ENCODE measurements at places on chromosomes 6 and 20.

DNA sequence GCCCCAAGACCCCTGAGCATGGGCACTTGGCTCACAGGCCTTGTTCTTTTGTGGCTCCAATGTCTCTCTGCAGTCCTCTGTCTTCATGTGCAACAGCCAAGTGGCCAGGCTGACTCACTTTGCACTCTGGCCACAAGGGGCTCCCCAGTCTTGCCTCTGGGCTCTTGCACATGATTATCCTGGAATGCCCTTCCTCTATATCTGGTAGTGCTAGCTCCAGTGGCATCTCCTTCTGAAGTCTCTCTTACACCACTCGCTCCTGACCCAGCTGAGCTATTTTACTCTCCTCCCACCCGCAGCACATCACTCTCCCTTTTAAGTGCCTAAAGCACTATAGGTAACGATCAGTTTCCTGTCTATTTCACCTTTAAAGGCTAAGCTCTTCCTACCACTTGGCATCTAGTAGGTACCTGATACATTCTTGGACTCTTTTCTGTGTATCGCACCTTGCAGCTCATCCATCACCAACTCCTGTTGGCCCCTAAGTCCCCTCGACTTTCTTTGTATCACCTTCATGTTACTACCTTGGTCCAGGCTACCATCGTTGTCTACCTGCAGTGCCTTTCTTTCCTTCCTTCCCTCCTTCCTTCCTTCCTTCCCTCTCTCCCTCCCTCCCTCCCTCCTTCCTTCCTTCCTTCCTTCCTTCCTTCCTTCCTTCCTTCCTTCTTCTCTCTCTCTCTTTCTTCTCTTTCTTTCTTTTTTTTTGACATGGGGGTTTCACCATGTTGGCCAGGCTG, 211.9 kb upstream of the RNF24 start:
- H3K27ac ChIP-seq, result no peak overlapping the region
- H3K4me1 ChIP-seq, result no peaks in the 10 kb centered on the region
- no peak for DNase-seq
- H3K27me3 ChIP-seq, result no peaks in the 10 kb centered on the region

DNA sequence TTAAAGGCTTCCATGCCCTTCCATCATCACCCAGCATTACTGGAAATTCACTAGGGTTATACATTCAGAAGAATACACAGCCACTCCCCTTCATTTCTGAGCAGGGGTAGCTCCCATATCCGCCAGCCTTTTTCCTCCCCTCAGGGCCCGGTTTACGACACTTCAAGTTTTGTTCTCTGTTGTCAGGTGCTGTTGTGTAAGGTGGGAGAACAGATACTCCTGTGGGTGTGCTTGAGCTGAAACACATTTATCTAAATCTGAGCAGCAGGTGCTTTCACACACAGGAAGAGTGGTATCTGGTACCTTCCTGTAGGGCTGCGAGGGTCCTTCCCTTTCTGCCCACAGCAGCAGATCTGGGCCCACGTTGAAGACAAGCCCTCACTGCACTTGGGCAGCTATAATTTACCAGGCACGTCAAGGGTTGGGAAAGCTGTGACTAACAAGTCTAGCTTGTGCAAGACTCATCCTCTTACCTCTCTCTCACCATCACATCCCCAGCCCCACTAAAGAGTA, 215.8 kb upstream of the RREB1 start:
- peaks cover 7% of the 10 kb centered on the region for H3K4me1 ChIP-seq
- no peaks in the 10 kb centered on the region for H3K36me3 ChIP-seq
- H3K27ac ChIP-seq, result no peak overlapping the region
- H3K4me3 ChIP-seq, result no peak overlapping the region
- no peaks in the 10 kb centered on the region for H3K27me3 ChIP-seq

DNA sequence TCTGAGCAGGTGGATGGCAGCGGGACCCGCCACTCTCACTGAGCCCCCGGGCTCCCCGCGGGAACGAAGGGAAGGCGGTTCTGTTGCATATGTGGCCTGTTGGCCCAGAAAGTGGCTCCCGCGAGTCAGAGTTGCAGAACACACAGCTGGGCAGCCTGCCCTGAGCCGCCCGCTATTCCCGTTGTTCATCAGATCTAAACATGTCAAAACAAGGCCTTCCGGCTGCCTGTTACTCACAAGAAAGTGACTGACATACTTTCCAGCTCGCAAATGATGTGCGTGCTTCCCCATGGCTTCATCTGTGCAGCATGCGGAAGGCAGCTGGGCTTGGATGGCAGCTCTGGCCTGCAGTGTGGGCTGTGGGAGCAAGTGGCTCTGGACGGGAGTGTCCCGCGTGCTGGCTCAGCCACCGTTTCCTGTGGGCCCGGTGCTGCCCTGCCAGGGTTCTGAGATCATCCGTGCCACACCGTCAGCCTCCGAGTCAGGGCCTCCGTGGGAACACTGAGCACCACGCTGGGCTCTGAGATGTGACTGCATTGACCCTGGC, 227.3 kb downstream of the ERMARD start:
- DNase-seq, result no peak
- H3K4me3 ChIP-seq, result no peak overlapping the region
- no peaks in the 10 kb centered on the region for H3K4me1 ChIP-seq
- H3K27ac ChIP-seq, result no peak overlapping the region

- no peaks in the 10 kb centered on the region for H3K27me3 ChIP-seq
- DNase-seq, result no peak
- no peak overlapping the region for H3K27ac ChIP-seq
- H3K36me3 ChIP-seq, result no peaks in the 10 kb centered on the region
- H3K4me3 ChIP-seq, result no peak overlapping the region
Measured at GRCh38 chr20:49701241-49701790, 12.4 kb downstream of the B4GALT5 start.

- no peaks in the 10 kb centered on the region for H3K36me3 ChIP-seq
- no peaks in the 10 kb centered on the region for H3K4me1 ChIP-seq
- H3K4me3 ChIP-seq, result no peak overlapping the region
- no peaks in the 10 kb centered on the region for H3K27me3 ChIP-seq
Measured at GRCh38 chr6:135488023-135488422, 9.5 kb downstream of the AHI1 start.

Data from tibial nerve (tissue), 4 donors.